Activated CD4-positive, alpha-beta T cell treated with anti-CD3 and anti-CD28 coated beads, Interleukin-2, amount 10 ng/mL, durations not matched to agents 24 days and 14 days (primary cell): ENCODE measurements at places on chromosomes 1 and 21.

DNA sequence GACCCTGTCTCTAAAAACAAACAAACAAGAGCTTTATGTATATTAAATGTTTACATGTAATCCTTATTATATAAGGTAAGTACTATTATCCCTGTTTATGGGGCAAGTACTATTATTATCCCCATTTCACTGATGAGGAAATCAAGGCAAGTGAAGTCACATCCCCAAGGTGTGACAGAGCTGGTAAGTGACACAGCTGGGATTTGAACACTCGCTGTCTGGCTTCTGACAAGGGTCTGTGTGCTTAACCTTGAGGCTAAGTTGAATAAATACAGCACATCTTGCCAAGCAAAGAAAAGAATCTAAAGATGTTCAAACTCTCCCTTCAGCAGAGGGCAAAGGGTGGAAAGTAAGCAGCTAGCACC is 167.9 kb upstream of the IRF2BP2 start:
- DNase-seq, result peak; percentile 51

GRCh38 chr1:242477944-242478343 is 46.6 kb downstream of the PLD5 start:
- no peak for DNase-seq

DNA sequence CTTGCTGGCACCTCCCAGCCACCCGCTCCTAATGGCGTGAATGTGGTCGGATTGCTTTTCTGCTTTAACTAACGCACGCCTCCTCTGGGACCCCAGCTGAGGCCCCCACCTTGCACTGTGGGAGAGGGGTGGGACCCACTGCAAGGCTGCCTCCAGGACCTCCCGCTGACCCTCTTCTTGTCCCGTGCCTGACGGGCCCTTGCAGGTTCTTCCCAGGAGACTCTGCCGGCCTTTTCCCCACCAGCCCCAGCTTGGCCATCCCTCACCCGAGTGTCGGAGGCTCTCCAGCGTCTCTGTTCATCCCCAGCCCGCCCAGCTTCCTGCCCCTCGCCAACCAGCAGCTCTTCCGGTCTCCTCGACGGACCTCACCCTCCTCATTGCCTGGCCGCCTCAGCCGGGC is 18.6 kb downstream of the TMEM201 start:
- DNase-seq, result no peak

DNA sequence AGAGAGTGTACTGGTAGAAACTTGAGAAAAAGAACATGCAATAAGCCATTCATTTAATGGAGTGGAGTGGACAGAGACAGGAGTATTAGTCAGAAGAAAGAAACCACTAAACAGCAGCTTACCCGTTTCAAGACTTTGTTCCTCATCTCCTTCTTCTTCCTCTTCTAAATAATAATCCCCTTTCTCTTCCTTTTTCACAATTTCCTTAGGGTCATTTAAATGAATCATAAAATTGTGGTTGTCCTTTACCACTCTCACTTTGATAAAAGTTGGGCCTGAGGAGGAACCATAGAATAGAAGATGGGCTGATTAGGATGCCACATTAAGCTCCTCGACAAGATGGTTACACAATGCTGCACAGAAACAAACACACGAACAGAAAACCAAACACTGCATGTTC is 109.6 kb downstream of the WDR3 start:
- no peak for DNase-seq

- DNase-seq, result peak; percentile 81
Observed at GRCh38 chr1:70353601-70354331, 756 bp downstream of the ANKRD13C start.

DNA sequence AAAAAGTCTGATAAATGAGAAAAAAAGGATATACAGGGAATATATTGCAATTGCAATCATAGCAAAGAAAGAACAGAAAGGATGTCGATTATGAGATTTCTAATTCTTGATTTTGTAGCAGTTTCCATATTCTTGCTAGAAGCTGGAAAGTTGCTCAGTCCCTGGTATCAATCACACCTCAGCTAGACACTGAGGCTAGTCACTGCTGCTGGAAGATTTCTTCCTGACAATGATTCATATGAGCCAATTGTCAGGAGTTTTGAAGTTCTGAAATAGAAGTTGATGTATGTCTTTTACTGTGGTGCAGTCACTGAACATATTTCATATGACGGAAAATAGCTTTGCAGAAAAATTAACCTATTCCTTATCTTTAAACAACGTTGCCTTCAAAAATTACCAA is 208.4 kb upstream of the C1orf105 start:
- DNase-seq, result no peak

DNA sequence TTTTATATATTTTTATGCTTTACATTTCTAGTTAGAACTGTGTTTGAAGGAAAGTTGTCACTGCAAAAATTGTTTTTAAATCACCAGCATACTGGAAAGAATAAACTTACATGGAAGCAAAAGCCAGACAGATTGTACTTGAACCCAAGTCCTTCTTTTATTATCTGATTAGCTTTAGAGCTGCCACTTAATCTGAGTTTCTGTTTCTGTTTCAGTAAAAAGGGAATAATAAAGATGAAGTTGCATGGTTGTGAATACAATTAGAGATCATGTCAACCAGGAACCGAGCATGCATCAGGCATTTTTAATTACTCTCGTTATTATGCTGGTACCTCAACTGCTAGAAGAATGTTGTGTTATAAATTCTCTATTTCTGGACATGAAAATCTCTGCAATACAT is 76.9 kb upstream of the EXO1 start:
- DNase-seq, result no peak

DNA sequence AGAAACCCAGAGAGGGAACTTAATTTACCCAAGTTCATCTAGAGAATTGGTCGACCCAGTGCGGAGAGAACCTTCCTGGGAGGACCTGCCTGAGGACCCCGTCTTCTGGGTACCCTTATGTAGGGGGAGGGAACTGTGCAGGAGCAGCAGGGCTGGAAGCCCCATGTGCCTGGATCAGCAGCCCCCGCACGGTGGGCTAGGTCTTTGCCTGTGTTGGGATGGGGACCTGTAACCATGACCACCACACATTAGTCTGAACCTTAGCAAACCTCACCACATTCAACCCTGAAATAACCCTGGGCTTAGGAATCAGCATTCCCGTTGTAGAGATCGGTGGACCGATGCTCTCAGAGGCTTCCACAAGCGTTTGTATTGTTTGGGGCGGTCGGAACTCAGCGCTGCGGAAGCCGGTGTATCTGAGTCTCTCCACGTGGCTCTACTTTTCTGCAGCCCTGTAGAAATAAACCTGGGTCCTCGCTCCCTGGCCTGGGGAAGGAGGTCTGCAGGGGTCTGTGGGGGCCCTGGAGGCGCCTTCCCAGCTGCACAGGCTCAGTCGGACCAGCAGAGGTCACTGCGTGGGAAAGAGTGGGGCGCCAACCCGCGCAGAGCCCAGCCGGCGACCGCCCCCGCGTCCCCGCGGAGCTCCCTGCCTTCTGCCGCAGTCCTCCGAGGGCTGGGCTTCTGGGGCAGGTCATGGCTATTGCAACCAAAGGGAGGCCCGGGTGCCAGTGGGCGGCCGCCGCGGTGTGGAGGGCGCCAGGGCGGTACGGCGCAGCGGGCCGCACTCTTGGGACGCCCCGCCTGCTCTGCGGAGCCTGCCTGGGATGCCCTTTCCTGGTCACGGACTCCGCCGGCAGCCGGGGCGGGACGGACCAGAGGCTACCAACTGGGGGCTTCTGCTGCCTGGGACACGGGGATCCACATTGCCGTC is 36.2 kb upstream of the KCNA10 start:
- DNase-seq, result peak; percentile 86

DNA sequence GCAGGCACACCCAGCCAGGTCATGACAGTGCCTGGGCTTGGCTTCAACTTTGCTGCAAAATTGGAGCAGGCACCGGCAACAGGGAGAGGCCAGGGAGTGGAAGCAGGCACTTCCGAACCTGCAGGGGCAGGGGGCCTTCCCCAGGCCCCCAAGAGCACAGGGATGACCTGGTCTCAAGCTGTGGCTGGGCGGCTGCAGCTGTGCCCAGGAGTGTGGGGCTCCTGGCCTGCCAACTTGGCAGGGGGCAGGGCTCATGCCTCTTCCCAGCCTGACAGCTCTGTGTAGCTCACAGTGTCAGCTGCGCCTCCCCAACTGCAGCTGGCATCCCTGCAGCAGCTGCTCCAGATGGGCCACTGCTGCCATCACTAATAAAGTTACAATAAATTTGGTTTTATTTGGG is 51.5 kb upstream of the SCYL3 start:
- DNase-seq, result no peak
